ENCODE measurements at places on chromosomes 5 and 9.

DNA sequence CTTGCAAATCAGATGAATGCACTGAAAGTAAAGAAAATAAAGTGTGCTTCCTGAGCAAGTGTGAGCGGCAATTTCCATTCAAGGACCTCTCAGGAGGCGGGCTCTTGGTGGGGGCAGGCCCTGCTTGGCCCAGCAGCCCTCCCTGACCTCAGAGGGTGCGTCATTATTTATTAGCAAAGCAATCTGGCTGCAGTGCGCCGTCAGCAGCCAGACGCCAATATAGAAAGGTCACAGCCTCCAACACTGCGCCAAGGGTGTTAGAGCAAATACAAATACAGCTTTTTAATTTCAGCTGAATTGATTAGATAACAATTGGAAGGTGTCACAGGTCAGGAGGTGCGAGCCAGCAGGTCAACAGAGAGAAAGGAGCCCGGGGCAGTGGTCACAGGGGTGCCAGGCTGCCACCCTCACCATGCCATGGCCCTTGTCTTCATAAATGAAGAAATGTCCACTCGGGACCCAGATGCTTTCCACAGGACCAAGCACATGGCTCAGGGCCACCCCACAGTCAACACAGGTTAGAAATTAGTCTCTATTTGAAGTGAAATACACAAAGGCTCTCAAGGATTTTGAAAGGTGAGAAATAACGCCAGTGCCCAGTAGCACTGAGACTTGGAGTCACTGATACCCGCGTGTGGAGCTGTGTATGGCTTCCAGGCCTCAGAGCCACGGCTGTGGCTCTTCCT lies 309.8 kb downstream of the IRX2 start:
- no peak overlapping the region for H3K4me3 ChIP-seq
- no peak for DNase-seq
- H3K27me3 ChIP-seq: no peaks in the 10 kb centered on the region
- H3K36me3 ChIP-seq: no peaks in the 10 kb centered on the region

DNA sequence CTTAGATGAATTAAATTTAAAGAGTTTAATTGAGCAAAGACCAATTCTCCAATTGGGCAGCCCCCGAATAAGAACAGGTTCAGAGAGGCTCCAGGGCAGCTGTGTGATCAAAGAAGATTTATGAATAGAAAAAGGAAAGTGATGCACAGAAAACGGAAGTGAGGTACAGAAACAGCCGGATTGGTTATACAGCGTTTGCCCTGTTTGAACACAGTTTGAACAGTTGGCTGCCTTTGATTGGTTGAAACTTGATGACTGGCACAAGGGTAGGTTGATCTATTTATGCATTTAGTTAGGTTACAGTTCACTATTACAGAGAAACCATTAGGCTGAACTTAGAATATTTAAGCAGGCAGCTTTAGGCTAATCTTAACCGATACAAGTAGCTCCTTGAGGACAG lies 29.5 kb downstream of the NIM1K start:
- DNase-seq: no peak
- H3K36me3 ChIP-seq: no peaks in the 10 kb centered on the region
- H3K27me3 ChIP-seq: no peaks in the 10 kb centered on the region
- H3K4me3 ChIP-seq: no peak overlapping the region

DNA sequence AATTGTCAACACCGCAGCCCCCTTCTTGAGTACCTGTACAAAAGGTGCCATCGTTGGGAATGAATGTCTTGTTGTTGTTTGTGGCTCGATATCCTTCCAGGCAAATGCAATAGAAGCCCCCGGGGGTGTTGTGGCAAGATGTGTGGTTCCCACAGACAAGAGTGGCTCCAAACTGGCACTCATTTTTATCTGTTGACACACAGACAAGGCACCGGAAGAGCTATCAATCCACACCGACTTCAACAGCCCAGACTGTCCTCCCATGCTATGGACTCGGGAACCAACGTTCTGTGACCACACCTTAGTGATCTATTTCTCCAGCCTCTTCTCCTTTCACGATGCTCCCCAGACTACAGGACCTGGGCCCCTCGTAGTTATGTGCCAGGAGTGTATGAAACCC lies 25.9 kb downstream of the SUSD1 start:
- H3K27ac ChIP-seq: no peak overlapping the region
- no peaks in the 10 kb centered on the region for H3K36me3 ChIP-seq
- DNase-seq: no peak
- H3K27me3 ChIP-seq: no peaks in the 10 kb centered on the region
- H3K4me1 ChIP-seq: no peaks in the 10 kb centered on the region
- H3K4me3 ChIP-seq: no peak overlapping the region

GRCh38 chr9:105858006-105858690 lies 163.8 kb downstream of the TMEM38B start:
- no peaks in the 10 kb centered on the region for H3K4me1 ChIP-seq
- H3K27me3 ChIP-seq: no peaks in the 10 kb centered on the region
- DNase-seq: no peak
- H3K4me3 ChIP-seq: no peak overlapping the region
- no peak overlapping the region for H3K27ac ChIP-seq
- no peaks in the 10 kb centered on the region for H3K36me3 ChIP-seq
